ENCODE measurements at places on chromosomes 3 and 15.

DNA sequence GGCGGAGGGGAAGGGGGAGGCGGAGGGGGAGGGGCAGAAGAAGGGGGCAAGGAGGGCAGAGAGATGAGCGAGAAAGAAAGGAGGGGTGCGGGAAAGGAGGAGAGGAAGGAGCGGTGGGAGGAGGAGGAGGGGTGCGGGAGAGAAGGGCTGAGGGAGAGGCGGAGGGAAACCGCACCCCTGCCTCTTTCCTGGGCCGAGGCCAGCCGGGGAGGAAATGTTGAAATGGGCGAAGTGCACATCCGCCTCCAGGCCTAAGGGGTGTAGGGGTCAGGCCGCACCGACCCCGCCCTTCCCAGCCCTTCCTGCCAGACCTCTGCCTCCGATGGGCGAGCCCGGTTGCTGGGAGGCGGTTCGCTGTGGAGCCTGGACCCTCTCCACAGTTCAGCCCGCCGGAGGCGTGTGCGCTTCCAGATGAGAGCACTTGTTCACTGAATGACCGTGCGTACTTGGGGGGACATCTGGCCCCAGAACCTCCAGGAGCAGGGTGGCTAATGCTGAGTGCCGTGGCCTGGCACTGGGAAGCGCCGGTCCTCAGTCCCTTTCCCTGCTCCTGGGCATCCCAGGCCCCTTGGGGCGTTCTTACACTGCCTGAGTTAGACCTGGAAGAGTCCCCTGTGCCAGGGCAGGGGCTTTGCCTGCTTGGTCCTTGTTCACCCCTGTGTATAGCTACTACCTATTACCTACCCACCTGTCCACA is 110.3 kb upstream of the KLF13 start:
- peak; percentile 81 for DNase-seq

DNA sequence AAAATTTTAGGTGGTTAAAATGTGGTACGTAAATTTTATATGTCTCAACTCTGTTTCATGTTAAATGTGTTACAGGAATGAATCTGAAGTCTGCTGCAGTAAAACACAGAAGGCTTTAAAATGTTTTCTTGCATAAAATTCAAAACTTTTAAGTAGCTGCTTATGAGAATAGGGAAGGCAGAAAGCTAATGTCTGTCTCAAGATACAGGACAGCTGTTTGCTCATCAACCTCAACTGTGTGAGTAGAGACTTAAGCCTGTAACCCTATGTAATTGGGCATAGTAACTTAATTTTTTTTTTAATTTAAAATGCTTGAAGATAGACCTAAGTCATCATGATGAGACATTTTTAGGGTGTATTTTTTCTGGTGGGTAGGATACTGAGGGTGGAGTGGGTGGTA is 38.9 kb downstream of the ZFAND6 start:
- DNase-seq = no peak

DNA sequence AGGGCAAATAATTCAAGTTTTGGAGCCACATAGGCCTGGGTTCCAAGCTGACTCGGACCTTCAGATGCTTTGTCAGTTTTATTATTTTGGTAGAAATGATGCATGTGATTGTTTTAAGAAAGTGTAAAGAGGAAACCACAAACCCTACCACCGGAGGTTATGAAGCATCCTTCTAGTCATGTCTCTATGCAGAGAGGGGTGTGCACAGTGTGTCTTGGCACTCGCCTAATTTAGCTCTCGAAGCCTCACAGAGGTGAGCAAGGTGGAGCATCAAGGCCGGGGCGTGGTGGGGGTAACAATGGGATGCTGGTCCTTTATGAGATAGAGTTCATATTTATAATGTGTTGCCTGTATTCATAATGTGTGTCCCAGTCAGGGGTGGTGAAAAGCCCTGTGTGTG is 63.7 kb upstream of the SMAD6 start:
- DNase-seq = no peak

GRCh38 chr3:13041113-13041776 is 32.0 kb downstream of the IQSEC1 start:
- DNase-seq = no peak

DNA sequence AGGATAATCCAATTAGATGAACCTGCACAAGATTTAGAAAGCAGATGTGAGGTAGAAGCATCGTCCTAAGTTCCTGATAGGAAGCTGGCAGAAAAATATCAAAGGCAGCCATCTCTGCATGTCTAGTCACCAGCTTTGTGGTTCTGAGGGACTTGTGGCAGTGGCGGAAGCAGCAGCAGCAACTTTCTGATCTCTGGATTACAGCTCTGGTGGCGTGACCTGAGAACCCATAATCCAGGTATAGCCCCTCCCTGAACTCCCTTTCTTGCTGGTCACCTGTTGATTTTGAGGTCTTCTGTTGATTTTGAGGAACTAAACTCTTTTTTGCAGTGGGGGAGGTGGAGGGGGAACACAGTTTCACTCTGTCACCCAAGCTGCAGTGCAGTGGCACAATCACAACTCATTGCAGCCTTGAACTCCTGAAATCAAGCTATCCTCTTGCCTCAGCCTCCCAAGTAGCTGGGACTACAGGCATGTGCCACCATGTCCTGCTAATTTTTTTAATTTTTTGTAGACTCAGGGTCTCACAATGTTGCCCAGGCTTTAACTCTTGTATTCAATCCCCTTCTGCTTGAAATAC is 7.9 kb downstream of the FSIP1 start:
- DNase-seq = no peak
